ENCODE measurements at places on chromosomes 7 and 10.
A peak's percentile ranks its signal among the peaks of the same experiment; 100 is the strongest.

DNA sequence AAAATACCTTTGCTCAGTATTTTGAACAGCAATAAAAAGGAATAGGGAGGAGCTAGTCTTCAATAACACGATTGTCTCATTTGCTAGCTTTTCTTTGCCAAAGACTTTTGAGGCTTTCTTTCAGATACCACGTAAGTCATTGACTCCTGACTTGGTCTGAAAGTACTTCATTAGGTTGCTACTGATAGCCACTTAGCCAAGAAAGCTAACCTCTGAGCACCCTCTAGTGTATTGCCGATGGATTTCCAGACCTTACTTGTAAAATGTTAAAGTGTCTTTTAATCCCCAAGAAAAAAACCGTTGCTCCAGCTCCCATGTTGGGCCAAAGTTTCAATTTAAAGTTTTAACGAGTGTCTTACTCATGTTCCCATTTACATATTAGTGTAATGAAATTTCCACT, 63.4 kb upstream of the STRIP2 start:
- H3K27ac ChIP-seq: no peak overlapping the region
- peaks cover 27% of the 10 kb centered on the region for H3K4me1 ChIP-seq
- no peak overlapping the region for H3K4me3 ChIP-seq

- no peak overlapping the region for H3K27ac ChIP-seq
- H3K4me1 ChIP-seq: no peaks in the 10 kb centered on the region
- DNase-seq: no peak
- no peaks in the 10 kb centered on the region for H3K36me3 ChIP-seq
- no peaks in the 10 kb centered on the region for H3K27me3 ChIP-seq
- no peak overlapping the region for H3K4me3 ChIP-seq
Observed at GRCh38 chr7:79084423-79084822, 369.0 kb downstream of the MAGI2 start.

GRCh38 chr7:22094413-22095342, 149.0 kb upstream of the CDCA7L start:
- H3K27ac ChIP-seq: no peak overlapping the region
- no peak overlapping the region for H3K4me3 ChIP-seq
- H3K4me1 ChIP-seq: no peaks in the 10 kb centered on the region
- no peak for DNase-seq
- peaks cover 8% of the 10 kb centered on the region for H3K27me3 ChIP-seq

DNA sequence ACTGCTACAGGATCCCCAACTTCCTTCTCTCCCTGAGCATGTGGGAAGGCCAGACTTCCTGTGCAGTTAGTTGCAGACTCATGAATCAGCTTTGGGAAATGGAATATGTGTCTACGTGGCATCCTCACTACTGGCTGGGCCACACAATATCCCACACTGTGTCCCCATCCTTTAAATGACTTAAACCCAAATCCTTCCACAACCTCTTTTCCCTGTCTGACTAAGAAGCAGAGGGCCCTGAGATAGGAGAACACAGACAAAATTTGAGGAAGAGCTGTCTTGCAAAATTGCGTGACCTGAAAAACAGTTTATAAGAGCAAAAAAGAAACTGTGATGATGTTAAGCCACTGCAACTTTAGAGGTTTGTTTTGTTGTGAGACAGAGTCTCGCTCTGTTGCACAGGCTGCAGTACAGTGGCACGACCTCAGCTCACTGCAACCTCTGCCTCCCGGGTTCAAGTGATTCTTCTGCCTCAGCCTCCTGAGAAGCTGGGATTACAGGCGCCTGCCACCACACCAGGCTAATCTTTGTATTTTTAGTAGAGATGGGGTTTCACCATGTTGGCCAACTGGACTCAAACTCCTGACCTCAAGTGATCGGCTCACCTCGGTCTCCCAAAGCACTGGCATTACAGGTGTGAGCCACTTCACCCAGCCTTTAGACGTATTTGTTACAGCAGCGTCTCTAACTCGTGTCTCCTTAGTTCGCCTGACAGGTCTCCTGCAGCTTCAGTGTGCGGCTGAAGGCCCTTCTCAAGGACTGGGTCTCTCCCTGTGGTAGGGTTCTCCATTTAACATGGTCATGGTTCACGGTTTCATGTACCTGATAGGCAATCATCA, 46.9 kb upstream of the SFMBT2 start:
- H3K4me1 ChIP-seq: peaks cover 17% of the 10 kb centered on the region
- DNase-seq: no peak
- H3K4me3 ChIP-seq: no peak overlapping the region
- no peaks in the 10 kb centered on the region for H3K27me3 ChIP-seq

DNA sequence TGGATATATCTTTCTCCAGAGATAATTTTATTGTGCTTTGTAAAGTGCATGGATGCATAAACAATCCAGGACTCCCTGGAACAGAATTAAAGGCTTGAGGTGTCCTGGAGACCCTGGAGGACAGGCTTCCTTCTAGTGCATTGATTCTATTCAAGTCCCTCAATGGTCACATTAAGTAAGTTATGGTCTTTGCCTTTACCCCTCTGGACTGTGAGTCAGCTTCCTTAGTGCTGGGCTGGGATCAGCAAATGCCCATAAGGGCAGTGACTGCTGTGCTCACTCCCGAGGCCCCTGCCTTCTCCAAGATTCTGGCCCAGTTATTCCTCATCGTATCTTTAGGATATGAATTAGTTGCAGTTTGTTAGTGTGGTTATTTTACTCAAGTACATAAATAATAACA, 178.7 kb upstream of the PRSS58 start:
- peaks cover 16% of the 10 kb centered on the region for H3K4me1 ChIP-seq
- no peak for DNase-seq
- no peak overlapping the region for H3K4me3 ChIP-seq
- H3K27ac ChIP-seq: no peak overlapping the region
- H3K27me3 ChIP-seq: peaks cover 15% of the 10 kb centered on the region

DNA sequence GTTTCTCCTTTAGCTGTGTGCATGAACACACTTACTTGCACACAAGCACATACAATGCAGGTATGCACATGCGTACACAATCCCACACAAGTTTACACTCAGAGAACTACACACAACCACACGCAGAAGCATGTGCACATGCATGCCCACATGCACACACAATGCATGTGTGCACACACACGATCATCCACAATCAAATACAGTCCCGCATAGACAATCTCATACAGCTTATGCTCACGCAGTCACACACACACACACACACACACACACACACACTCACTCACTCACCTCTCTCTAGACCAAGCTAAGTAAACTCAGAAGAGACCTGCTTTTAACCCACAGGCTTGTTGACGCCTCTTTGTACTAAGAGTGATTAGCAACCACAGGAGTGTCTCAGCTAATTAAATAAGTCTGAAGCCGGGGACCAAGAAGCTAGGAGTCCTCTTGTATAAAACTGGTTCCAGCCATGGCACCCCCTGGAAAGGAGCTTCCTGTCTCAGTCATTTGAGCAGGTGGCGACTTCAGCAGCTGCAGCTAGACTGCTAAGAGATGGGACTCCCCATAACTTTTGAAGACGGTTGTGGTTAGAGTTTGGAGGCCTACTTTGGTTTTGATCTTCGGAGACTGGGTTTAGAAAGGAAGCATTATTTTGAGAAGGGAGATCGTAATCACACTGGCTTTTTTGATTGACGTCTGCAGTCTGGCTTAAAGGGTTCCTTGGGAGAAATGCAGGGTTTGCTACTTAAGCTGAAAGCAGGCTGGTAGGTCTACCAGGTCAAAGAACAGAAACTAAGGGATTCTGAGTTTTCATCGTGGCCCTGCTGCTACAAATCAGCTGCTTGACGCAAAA, 82.3 kb upstream of the ADRB1 start:
- H3K4me3 ChIP-seq: no peak overlapping the region
- DNase-seq: no peak
- H3K27me3 ChIP-seq: no peaks in the 10 kb centered on the region
- H3K36me3 ChIP-seq: no peaks in the 10 kb centered on the region
- no peak overlapping the region for H3K27ac ChIP-seq
- H3K4me1 ChIP-seq: peaks cover 8% of the 10 kb centered on the region

DNA sequence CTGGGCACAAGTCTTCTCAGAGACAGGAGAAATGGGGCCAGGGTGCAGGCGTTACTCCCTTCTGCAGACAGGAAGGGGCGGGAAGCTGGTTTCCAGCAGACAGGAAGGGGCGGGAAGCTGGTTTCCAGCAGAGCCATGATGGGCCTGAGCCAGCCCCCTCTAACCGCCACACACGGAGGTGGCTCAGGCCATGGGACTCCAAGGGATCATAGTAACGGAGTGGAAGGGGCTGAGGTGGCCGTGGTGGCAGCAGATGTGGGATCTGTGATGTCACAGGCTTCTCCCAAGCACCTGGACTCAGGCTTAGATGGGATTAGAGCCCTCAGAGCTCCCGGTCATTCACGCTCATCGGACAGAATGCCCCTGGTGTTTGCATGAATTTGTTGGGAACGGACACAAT, 177.8 kb downstream of the USP6NL start:
- H3K4me3 ChIP-seq: no peak overlapping the region
- H3K27ac ChIP-seq: no peak overlapping the region
- H3K27me3 ChIP-seq: no peaks in the 10 kb centered on the region
- H3K4me1 ChIP-seq: no peaks in the 10 kb centered on the region
- no peak for DNase-seq

GRCh38 chr7:70619130-70619529, 512.8 kb upstream of the GALNT17 start:
- no peak for DNase-seq
- peaks cover 9% of the 10 kb centered on the region for H3K4me1 ChIP-seq
- no peak overlapping the region for H3K27ac ChIP-seq
- H3K27me3 ChIP-seq: no peaks in the 10 kb centered on the region

DNA sequence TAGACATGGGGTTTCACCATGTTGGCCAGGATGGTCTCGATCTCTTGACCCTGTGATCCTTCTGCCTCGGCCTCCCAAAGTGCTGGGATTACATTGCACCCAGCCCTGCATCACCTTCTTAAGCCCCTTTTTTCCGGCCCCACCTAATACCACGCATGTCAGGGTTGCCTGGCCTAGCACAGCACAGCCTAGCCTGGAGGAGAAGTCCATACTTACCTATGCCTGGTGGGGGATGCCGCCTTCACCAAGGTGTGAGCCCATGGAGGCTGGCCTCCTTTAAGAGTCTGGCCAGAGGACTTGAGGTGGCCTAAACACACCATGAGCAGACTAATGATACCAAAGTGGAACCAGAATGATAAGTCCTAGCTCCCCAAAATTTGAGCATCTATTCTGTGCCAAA, 22.0 kb upstream of the CUX1 start:
- H3K4me1 ChIP-seq: no peaks in the 10 kb centered on the region
- no peak overlapping the region for H3K4me3 ChIP-seq
- H3K36me3 ChIP-seq: no peaks in the 10 kb centered on the region

GRCh38 chr10:122435212-122435827, 19.1 kb upstream of the ARMS2 start:
- H3K36me3 ChIP-seq: peaks cover 22% of the 10 kb centered on the region
- no peaks in the 10 kb centered on the region for H3K27me3 ChIP-seq
- no peak for DNase-seq
- H3K4me1 ChIP-seq: peaks cover 4% of the 10 kb centered on the region
- no peak overlapping the region for H3K4me3 ChIP-seq

DNA sequence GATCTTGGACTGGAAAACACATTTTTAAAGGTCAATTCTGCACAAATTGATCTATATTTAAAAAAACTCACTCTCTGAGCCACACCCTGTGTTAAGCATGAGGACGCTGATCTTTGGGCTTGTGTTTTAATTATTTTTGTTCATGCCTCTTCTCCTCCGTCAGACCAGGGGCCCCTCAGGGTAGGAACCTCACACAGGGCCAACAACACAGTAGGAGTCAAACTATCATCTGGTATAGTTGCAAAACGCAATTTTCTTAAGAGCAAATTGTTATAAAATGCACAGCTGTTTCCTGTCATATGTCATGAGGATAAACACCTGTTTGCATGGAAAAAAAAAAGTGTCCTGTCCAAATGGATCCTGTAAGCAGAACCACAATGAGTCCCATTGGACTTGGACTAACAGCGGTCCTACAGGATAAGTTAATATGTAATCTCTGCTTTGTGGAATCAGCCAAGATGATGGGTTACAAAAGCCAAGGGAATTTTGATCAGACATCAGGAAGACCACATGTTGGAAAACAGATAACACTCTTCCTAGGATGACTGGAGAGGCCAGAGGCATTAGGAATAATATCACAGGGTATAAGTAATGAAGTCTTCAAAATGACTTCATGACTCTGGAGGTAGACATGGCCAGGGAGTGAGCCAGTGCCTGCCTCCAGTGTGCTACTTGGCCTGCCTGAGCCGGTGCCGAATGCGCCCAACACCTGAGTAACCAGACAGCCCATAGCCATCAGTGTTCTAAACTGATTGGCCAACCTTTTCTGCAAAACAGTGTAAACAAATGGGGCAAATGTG, 184.9 kb upstream of the ADCY1 start:
- no peaks in the 10 kb centered on the region for H3K4me1 ChIP-seq
- H3K27ac ChIP-seq: no peak overlapping the region
- no peaks in the 10 kb centered on the region for H3K36me3 ChIP-seq
- DNase-seq: no peak
- H3K4me3 ChIP-seq: no peak overlapping the region

DNA sequence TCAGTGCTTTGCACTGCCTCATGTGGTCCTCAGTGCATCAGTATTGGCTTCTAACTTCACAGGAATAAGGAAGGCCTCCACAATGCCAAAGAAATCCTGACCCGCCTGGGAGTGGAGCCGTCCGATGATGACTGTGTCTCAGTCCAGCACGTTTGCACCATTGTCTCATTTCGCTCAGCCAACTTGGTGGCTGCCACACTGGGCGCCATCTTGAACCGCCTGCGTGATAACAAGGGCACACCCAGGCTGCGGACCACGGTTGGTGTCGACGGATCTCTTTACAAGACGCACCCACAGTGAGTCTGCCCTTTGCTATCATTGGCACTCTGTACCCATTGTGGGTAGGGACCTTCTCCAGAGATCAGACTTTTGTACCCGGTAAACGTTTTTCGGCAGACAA, 36.9 kb downstream of the TACR2 start:
- H3K27me3 ChIP-seq: no peaks in the 10 kb centered on the region
- H3K36me3 ChIP-seq: peaks cover 80% of the 10 kb centered on the region
- no peak for DNase-seq
- H3K4me1 ChIP-seq: peaks cover 11% of the 10 kb centered on the region
- no peak overlapping the region for H3K27ac ChIP-seq
- no peak overlapping the region for H3K4me3 ChIP-seq

DNA sequence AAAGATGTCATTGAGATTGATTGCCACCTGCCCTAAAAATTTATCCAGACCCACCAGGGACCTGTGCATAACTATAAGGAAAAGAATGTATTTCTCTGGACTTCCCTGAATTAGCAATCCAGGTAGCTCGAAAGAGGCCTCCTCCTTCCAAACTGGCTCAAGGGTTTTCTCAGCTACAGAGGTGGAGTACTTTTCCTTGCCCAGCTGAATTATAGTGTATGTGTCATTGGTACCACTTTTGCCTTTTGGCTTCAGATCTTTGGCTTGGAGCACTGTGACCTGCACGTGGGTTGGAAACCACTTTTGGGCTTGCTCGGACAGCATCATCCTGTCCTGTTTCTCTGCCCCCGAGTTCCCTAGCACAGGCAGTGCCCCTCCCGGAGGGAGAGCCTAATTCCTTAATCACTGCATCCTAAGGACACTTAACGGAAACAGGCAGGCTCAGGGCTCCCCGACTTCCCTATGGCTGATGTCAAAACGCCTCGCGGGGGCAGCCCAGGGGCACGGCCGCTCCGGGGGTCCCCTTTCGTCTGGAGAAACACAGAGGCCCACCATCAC, 825 bp downstream of the RAB11FIP2 start:
- H3K36me3 ChIP-seq: no peaks in the 10 kb centered on the region
- H3K4me1 ChIP-seq: peaks cover 38% of the 10 kb centered on the region
- peak overlapping the region; percentile 89 for H3K4me3 ChIP-seq
- no peak for DNase-seq

- no peak overlapping the region for H3K4me3 ChIP-seq
- peaks cover 5% of the 10 kb centered on the region for H3K4me1 ChIP-seq
- no peak overlapping the region for H3K27ac ChIP-seq
Observed at GRCh38 chr10:119024882-119025281, 4.6 kb upstream of the NANOS1 start.

- no peak overlapping the region for H3K27ac ChIP-seq
- H3K27me3 ChIP-seq: no peaks in the 10 kb centered on the region
- H3K36me3 ChIP-seq: no peaks in the 10 kb centered on the region
- no peak for DNase-seq
Observed at GRCh38 chr10:124095096-124095495, 1.7 kb upstream of the CHST15 start.
